ENCODE measurements at places on chromosomes 11 and 22.

- no peak for DNase-seq
Observed at GRCh38 chr11:35233518-35233917, 94.5 kb downstream of the CD44 start.

DNA sequence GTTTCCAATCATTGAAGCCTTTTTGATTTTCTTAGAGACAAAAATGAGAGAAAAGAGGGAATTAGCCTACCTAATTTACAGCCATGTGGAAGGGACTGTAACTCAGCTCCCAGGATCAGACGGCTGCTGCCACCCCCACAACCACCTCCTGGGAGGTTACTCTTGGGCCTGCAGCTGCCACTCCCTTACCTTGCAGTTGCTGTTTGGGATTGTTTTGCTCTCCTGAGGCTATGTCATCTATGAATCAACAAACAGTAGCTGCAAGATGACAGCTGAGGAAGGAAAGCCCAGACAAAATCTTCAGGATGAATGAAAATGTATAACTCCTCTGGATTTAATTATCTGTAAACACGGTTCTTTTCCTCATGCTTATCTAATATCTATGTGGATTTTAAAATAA is 28.0 kb upstream of the ZC3H12C start:
- DNase-seq = no peak

- no peak for DNase-seq
Observed at GRCh38 chr11:112248201-112248600, 12.5 kb downstream of the PLET1 start.

GRCh38 chr11:64608636-64609035 is 17.6 kb downstream of the SLC22A12 start:
- DNase-seq = no peak

- DNase-seq = peak; percentile 21
Observed at GRCh38 chr22:28381429-28382167, 298.0 kb downstream of the TTC28 start.

GRCh38 chr11:119860561-119861094 is 131.6 kb upstream of the NECTIN1 start:
- DNase-seq = no peak

DNA sequence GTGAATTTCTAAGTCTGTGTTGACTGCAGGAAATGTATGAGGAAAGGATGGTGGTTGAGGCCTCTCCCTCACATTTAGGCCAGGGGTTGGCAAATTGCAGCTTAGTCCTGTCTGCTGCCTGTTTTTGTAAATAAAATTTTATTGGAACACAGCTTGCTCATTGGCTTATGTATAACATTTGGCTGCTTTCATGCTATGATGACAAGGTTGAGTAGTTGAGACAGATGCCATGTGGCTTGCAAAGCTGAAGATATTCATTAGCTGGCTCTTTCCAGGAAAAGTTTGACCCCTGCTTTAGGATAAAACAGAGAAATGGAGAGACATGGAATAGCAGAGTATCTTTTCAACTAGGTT is 46.2 kb downstream of the BCR start:
- DNase-seq = peak; percentile 52

GRCh38 chr22:19842393-19843106 is 12.1 kb downstream of the GNB1L start:
- DNase-seq = no peak

GRCh38 chr11:41921746-41922390 is 462.4 kb upstream of the LRRC4C start:
- DNase-seq = no peak

- DNase-seq = peak; percentile 14
Observed at GRCh38 chr11:38315151-38315550, 1717.1 kb upstream of the RAG2 start.

DNA sequence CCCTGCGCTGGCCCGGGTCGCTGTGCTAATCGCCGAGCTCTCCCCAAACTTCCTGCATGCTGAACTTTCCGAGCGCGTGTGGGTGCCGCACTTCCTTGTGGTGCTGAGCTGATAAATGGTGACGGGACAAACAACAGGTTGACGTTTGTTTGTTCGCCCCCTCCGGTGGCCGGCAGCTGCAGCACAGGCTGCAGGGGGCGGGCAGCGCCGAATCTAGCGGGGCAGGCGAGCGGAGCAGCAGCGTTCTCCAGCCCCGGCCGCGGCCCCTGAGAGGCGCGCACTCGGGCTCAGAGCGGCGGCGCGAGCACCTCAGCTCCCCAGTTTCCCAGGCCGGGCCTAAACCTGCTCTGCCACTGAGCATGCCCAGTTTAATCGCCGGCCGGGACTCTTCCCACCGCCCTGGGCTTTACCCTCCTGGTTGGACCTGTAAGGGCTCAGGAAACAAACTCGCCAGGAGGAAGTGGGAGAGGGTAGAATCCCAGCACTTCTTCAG is at the start of gene PDGFD:
Gene PDGFD (minus strand): TSS at position 120 of the 493 bp plus-strand sequence.
- DNase-seq = peak; percentile 64

DNA sequence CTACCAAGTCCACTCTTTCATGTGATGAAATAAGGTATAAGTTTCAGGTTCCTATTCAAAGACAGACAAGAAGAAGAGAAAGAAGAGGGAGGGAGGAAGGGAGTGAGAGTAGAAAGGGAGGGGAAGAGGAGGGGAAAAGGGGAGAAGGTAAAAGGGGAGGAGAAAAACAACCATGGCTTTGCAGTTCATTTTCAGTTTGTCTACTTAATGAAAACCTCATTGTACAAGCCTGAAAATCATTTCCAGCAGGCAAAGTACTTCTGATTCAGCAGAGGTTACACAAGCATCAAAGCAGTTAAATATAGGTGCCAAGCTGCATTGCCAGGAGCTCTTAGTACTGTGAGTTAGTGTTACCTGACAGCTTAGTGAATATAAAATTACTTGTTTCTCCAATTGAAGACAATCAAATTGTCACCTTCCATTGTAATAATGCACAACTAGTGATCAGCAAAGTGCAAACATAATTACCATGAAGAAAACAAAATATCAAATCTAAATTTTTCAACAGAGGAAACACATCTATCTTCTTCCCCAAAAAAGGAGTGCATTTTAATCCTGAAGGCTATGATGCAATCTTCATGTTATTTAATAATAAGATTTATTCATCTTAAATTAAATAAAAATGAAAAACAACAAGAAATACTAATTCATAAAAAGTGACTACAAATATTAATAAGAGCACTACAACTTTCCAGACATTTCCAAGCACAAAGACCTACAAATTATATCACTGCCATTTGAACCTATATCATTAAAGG is 8.2 kb downstream of the SOX6 start:
- DNase-seq = no peak

GRCh38 chr11:115153135-115153534 is 351.1 kb downstream of the CADM1 start:
- DNase-seq = peak; percentile 8

GRCh38 chr11:19756675-19757475 is 44.2 kb downstream of the NAV2 start:
- DNase-seq = peak; percentile 60

Data from cardiac fibroblast (primary cell).